Motor neuron (in vitro differentiated cells): ENCODE measurements at places on chromosomes 16 and 17. TPM values are rescaled to one million over a fixed set of nuclear protein-coding genes. Genes with fewer than 3 reads are reported as not detected.

SCPEP1 gene
- 6.6 and 8.1 TPM in 2 replicates for total RNA-seq

NPIPB13 gene
- 0.82 and 1.3 TPM in 2 replicates for total RNA-seq

BCO1 gene
- 0.18 and 0.26 TPM in 2 replicates for total RNA-seq

ADORA2B gene
- total RNA-seq = 1.9 and 2.1 TPM in 2 replicates

AIPL1 gene
- total RNA-seq = not detected in 2 replicates

SMPD3 gene
- total RNA-seq = 2.7 and 3.3 TPM in 2 replicates

TMC7 gene
- total RNA-seq = 0.41 and 0.92 TPM in 2 replicates

HOXB1 gene
- 0.71 and 0.74 TPM in 2 replicates for total RNA-seq

TUBG1 gene
- 29.7 and 29.9 TPM in 2 replicates for total RNA-seq

NT5C3B gene
- total RNA-seq = 109 and 110 TPM in 2 replicates

EFCAB5 gene
- 0.26 and 0.82 TPM in 2 replicates for total RNA-seq

TBC1D3C gene
- not detected in 2 replicates for total RNA-seq

MAPT gene
- 137 and 145 TPM in 2 replicates for total RNA-seq

CLEC10A gene
- total RNA-seq = 0.13 TPM in 1 of 2 replicates, not detected in the other

IRX5 gene
- total RNA-seq = 8.9 and 13.2 TPM in 2 replicates

HYDIN gene
- 6.6 and 7.5 TPM in 2 replicates for total RNA-seq

SCNN1B gene
- total RNA-seq = 0.23 and 0.42 TPM in 2 replicates

SLC52A1 gene
- total RNA-seq = 0.53 and 0.66 TPM in 2 replicates

CASKIN1 gene
- 7.4 and 9.6 TPM in 2 replicates for total RNA-seq

MEIOC gene
- 1.1 and 1.2 TPM in 2 replicates for total RNA-seq

OTOP3 gene
- 0.10 TPM in 1 of 2 replicates, not detected in the other for total RNA-seq

GLOD4 gene
- 63.8 and 66.5 TPM in 2 replicates for total RNA-seq

TEKT1 gene
- total RNA-seq = not detected in 2 replicates

TPSB2 gene
- 0.62 TPM in 1 of 2 replicates, not detected in the other for total RNA-seq

KRTAP3-2 gene
- total RNA-seq = not detected in 2 replicates

G6PC1 gene
- not detected in 2 replicates for total RNA-seq

HBA2 gene
- 0.56 and 0.92 TPM in 2 replicates for total RNA-seq

FNDC8 gene
- 0.53 TPM in 1 of 2 replicates, not detected in the other for total RNA-seq

MYH13 gene
- total RNA-seq = not detected in 2 replicates
